ENCODE measurements at places on chromosomes 12 and 14.

DNA sequence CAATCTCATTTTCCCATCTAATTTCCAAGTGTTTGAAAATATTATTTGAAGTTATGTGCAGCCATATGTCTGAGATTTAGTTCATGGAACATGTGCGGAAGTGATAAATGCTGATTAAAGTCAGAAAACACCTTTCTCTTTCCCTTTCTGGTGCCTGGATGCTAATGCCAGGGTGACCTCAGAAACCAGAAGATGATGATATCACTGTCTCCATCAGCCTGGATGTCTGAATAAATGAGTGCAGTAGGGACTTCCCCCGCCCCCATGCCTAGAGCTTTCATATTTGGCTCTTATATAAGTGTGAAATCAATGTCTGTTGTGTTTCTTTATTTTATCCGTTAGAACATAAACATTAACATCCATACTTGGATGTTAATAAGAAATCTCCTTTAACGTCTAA lies 261.9 kb upstream of the LRIG3 start:
- DNase-seq: peak; percentile 84

DNA sequence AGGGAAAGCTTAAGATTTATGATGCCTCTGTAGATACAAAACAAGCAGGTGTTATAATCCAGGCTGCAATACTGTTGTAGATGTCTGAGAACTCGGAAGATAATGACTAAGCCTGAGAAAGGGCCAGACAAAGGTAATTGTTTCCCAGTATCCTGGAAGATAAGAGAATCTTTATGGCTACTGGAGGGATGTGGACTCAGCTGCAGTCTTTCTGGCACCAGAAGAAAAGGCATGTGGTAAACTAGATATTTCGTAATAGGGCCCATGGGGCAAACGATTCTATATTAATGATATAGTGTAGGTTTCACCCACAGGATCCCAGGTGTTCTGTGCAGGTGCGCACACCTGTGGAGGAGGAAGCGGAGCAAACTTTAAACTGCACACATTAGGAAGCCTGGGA lies 9.2 kb upstream of the APOLD1 start:
- DNase-seq: no peak

- no peak for DNase-seq
Measured at GRCh38 chr12:89239534-89239933, 112.8 kb downstream of the DUSP6 start.

GRCh38 chr12:15522574-15523187 lies 200.4 kb downstream of the PTPRO start:
- no peak for DNase-seq

DNA sequence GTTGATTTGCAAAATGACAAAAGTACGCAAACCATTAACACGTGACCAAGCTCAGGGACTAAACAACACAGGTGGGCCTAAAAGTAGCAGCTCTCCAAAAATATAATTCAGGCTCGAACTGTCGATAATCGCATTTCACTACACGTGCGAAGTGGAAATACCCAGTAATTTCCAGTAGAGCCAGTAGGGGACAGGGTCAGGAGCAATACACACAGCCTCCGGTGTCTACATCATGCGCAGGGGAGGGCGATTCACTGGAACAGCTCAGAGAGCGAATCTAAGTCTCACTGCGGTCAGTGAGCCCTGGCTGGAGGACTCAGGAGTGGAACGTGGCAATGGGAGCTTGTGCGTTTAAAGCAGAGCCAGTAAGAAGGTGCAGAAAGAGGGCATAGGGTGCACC lies 40.4 kb downstream of the SETD3 start:
- DNase-seq: no peak

- DNase-seq: no peak
Measured at GRCh38 chr12:29741342-29742241, 42.1 kb downstream of the TMTC1 start.

DNA sequence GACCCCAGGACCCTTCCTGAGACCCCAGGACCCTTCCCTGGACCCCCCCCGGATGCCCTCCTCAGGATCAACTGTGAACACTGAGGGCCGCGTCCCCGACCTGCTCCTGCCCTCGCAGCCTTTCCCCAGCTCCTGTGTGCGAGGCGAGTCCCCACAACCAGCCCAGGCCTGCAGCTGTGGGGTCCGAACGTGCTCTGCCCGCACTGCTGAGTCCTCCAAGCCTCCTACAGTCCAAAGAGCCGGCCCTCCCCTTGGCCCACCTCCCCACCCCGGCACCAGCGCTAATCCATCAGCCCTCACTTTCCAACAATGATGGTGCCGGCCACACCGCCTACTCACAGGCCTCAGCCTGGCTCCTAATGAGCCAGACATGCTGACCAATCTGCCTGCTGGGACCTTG lies 26.2 kb upstream of the ANKLE2 start:
- DNase-seq: no peak

- no peak for DNase-seq
Measured at GRCh38 chr12:100484891-100485471, 11.3 kb downstream of the NR1H4 start.

- no peak for DNase-seq
Measured at GRCh38 chr14:73997108-73997943, 21.8 kb downstream of the ENTPD5 start.
